ENCODE measurements at places on chromosomes 4 and X.

GRCh38 chr4:118270492-118270891 is 82.3 kb downstream of the PRSS12 start:
- DNase-seq, result no peak

- DNase-seq, result no peak
These were observed 339.9 kb downstream of the FBXO8 start for GRCh38 chr4:173943547-173943946.

- no peak for DNase-seq
These were observed 62.4 kb upstream of the CRMP1 start for GRCh38 chr4:5955201-5955821.

- DNase-seq, result no peak
These were observed 209.2 kb downstream of the ADAM29 start for GRCh38 chr4:175127314-175127713.

All from tibial artery (tissue), 4 donors.